ENCODE measurements at places on chromosomes 2 and 18.

DNA sequence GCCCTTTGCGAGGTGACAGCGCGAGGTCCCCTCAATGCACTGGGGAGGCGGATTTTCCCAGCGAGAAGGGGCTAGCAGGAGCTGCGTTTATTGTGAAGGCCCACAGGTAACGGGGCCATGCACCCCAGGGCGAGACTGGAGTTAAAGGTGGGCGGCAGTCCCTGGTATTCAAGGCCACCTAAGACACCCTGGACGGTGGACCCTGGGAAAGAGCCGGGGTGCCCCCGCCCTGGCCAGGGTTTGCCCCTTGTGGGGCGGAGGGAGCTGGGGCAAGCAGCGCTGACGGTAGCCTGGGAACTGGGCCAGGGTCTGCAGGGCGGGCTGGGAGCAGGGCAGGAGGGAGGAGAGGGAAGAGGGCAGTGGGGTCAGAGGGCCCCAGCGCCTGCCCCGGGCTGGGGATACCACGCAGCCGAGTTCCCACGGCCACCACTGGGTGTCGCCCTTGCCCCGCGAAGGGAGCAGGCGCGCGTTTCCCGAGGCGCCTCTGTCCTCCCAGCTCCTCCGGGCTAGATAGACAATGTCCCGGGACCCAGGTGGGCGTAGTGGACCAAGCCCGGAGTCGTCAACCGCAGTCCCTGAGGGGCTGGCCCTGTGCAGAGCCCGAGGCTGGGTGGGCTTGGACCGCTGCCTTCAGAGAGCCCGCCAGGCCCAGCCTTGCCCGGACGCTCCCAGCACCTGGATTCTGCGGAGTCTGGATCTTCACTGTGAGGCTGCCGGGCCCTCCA is 80.2 kb downstream of the SMAD4 start:
- peak; percentile 58 for DNase-seq

- DNase-seq = no peak
Measured at GRCh38 chr2:190896477-190896876, 15.9 kb downstream of the GLS start.

GRCh38 chr2:217517402-217517801 is 485.4 kb downstream of the TNS1 start:
- no peak for DNase-seq

- DNase-seq = no peak
Measured at GRCh38 chr2:163580757-163581156, 155.1 kb downstream of the FIGN start.

GRCh38 chr2:215729985-215730620 is 283.2 kb downstream of the MREG start:
- no peak for DNase-seq

DNA sequence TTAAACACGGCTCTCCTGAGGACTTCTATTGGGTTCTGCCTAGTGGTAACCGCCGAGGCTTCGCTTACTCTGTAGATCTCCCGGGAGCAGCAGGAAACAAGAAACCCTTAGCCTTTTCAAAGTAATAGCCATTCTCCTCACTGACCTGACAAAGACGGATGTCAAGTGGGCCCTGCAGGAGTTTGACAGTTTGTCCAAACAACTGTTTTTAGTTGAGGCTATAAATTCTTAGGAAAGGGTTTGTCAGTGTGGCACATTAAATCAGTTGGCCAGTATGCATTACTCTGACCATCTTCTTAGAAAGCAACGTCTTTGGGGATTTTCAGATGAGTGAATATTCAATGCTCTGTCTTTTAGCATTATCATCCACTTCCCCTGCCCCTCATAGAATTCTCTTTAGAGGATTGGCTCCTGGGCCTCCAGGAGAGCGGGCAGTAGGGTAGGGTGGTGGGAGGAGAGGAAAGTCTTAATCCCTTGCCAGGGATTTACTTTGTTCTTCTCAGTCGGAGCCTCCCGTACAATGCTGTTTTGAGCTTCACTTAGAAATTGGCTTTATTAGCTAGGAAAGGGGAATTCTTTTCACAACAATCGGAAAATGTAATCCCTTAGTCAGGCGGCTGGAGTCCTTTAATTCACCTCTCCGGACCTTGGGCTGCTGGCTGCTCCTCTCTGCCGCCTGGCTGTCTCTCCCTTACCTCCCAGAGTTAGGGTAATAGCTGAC is 13.3 kb upstream of the C18orf32 start:
- DNase-seq = no peak

- DNase-seq = no peak
Measured at GRCh38 chr2:85584857-85585780, 888 bp downstream of the VAMP5 start.

DNA sequence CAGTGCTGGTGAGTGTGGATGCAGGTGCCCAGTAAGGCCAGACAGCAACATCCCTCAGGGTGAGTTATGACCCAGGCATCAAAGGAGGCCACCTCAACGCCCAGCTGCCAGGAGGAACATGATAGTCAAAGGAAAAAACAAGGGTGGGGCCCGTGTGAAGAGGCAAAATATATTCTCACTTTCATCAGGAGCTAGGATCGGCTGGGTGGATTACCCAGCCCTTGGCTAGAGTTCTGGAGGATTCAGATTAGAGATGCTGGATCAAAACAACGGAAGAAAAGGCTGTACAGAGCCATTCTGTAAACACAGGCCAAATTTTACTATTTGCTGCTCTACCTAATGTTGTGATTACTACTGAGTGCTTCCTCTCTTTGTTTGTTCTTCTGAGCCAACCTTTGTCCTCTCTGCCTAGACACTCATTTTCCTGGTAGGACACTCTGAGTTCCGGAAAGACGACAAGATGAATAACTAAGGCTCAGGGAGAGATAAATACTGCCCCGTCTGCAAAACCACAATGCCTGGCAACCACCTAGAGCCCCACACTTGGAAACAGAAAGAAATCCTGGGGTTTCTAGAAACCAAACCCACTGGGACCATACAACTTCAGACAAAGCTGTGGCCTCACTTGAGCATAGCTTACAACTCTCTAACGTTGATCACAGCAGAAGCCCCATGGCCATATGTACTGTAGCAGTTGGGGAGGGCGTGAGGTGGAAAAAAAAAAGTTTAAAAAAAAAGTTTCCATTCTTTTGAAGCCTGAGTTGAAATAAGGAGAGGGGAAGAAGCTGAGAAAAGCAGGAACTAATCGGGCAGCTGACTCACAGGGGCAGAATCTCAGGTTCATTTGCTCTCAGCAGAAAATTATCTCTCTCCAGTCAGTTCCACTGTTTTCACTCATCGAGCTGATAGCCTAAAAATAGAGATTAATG is 17.8 kb upstream of the PMAIP1 start:
- no peak for DNase-seq

- DNase-seq = no peak
Measured at GRCh38 chr2:184302506-184302905, 295.8 kb upstream of the ZNF804A start.

- no peak for DNase-seq
Measured at GRCh38 chr2:36246320-36246990, 109.1 kb upstream of the CRIM1 start.

DNA sequence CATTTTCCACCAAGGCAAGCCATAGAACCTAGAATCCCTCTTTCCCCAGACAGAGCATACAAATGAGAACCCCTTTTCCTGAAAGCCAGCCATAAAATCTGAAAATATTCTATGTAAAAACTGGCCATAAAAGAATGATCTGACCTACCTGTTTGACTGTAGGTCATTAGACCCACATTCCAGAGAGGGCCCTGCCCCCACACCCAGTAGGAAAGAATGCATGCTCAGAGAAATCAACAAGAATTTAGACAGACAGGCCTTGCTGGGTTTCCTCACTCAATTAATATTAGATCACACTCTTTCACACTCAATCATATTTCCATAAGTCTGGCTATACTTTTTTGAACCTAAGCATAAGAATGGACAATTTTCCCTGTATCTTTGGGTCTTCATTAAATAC is 929.5 kb downstream of the ERBB4 start:
- no peak for DNase-seq

DNA sequence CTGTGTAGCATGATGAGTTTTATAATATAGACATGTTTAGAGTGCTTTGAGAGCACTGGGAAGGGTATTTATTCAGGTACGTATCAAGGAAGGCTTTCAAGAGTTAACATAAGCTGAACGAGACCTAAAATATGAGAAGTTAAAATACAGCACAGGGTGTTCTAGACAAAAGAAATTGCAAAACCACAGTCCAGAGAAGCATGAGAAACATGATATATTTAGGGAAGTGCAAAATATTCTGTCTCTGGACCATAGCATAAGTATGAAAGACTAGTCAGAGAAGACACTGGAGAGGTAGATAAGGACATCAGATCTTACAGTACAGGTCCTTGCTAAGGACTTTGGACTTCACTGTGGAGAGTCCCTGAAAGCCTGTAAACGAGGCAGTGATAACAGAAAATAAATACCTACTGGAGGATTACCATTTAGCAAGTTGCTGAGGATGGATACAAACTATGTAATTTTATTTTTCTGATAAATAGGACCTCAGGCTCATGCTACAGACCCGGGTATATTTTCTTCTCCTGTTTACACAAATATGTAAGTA is 43.7 kb downstream of the FSIP2 start:
- DNase-seq = no peak

GRCh38 chr18:34031810-34032209 is 192.9 kb downstream of the NOL4 start:
- no peak for DNase-seq
